ENCODE measurements at places on chromosomes 7 and 10.

DNA sequence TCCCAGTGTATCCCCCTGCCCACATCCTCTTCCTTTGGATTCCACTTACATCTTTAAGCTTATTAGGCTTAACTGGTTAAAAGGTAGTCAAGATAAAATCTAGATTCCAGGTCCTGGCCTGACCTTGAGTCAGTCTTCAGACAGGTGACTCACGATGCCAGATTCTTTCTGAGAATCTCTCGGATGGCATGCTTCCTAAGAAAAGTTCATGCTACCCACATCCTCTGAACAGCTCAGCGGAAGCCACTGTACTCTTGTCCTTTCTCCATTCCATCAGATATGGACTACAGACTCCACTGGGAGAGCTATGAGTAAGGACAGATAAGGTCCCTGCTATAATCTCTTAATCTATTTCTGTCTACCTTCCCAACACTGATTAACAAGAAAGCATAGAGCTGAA lies 43.4 kb downstream of the DNMBP start:
- DNase-seq: no peak

DNA sequence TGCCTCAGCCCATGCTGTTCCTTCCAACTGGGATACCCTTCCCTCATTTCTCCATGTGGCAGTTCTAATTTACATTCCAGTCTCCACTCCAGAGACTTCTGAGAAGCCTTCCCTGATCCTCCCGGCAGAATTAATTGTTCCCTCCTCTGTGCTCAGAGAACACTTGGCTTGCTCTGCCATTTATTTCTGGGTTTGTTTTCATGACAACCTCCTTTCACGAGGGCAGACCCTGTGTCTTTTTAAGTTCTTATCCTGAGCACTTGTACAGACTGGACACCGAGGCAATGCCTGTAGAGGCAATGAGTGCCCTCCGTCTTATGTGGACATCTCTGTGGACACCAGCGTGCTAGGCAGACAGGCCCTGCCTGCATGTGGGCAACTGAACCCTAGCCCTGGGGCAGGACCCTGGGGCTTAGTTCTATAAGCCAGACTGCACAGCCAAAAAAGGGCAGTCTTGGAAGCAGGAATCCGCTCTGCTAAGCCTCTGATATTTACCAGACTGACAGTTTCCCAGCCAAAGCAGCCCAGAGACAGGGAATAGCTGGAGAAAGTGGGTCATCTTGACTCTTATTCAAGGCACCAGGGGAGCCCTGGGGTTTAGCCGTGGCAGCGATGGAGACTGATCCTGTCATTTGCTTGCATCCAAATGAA lies 474.0 kb downstream of the RPS24 start:
- no peak for DNase-seq

GRCh38 chr10:35934642-35934995 lies 292.5 kb upstream of the FZD8 start:
- DNase-seq: no peak

DNA sequence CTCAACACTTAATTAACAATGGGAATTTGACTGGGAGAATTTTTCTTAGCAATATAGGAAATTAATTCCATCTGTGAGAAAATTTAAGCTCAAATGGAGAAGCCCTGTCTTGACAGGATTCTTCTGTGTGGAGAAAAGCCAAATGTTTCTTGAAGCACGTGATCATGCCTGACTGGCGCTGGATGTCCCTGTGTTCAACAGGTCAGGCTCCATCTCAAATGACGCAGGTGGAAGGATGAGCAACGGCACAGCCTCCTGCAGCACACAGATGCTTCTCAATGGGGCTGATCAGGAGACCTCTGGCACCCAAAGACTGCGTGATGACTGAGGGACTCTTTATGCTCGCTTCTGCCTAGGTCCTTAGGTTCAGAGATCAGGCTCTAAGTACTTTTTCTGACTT lies 143.8 kb downstream of the RSU1 start:
- peak; percentile 74 for DNase-seq

- no peak for DNase-seq
These were observed 176.8 kb downstream of the KIAA1217 start for GRCh38 chr10:24385776-24386175.

- DNase-seq: no peak
These were observed 77.1 kb downstream of the NRF1 start for GRCh38 chr7:129688503-129689222.

GRCh38 chr7:93232673-93233018 lies 480 bp downstream of the VPS50 start:
- DNase-seq: no peak

GRCh38 chr7:158821171-158822031 lies 7.9 kb downstream of the ESYT2 start:
- DNase-seq: peak; percentile 39

GRCh38 chr10:33832124-33832787 lies 497.8 kb upstream of the NRP1 start:
- no peak for DNase-seq

All from NCI-H2227 treated with DMSO at 0.1 percent for 48 hours (cell line).